ENCODE measurements at places on chromosomes 5 and 9.
A peak's percentile ranks its signal among the peaks of the same experiment; 100 is the strongest.

DNA sequence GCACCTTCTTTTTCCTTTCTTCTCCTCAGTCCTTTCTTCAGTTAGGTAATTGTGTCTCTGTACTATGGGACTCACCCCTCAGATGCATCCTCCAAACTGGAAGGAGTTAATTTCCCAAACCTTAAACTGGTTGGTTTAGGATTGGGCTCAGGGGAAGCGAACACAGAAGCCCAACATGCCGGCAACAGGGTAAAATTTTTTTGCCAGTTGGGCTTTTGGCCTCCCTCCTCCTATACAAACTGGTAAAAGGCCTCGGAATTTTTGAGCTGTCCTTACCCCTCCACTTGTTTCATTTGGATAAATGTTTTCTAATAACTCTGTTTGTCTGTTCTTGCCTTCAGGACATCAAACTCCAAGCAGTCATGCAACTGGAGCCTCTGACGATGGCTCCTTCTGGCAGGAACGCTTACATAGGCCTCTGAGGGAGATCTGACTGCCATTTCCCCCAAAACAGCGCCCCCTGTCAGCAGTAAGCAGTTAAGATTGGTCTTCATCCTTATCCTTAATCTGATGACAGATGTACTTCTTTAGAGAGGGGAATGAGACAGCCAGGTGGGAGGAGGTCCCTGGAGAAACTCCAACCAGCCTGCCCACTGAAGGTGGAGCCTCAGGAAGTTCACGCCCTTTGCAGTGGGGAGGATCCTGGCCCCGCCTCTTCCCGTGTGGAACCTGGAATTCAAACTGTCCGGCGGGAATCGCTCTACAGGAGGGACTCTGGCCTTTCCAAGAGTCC is 57.8 kb upstream of the SPINK5 start:
- DNase-seq, result no peak

DNA sequence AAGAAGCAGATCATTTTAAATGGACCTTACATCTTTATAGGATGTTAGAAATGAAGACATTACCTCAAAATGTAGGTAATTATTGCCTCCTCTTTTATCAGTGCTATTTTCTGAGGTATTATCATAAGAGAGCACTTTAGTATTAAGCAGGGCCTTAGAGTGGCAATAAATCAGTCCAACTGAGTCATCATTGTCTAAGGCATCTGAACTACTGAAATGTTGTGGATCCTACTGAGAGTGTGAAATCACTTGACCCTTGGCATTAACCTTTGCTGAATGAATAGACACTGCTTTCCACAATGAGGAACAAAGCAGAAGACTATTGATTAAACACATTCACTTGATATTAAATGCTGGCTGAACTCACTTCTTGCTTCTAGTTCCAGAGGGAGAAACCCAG is 224.6 kb upstream of the ARRDC3 start:
- no peak for DNase-seq

- DNase-seq, result no peak
Measured at GRCh38 chr9:75233011-75233410, 144.7 kb downstream of the OSTF1 start.

- DNase-seq, result peak; percentile 26
Measured at GRCh38 chr5:172509405-172509781, 55.1 kb upstream of the SH3PXD2B start.

GRCh38 chr5:178413988-178414387 is 176.2 kb downstream of the COL23A1 start:
- no peak for DNase-seq

GRCh38 chr5:40223884-40224402 is 455.8 kb upstream of the PTGER4 start:
- DNase-seq, result no peak

DNA sequence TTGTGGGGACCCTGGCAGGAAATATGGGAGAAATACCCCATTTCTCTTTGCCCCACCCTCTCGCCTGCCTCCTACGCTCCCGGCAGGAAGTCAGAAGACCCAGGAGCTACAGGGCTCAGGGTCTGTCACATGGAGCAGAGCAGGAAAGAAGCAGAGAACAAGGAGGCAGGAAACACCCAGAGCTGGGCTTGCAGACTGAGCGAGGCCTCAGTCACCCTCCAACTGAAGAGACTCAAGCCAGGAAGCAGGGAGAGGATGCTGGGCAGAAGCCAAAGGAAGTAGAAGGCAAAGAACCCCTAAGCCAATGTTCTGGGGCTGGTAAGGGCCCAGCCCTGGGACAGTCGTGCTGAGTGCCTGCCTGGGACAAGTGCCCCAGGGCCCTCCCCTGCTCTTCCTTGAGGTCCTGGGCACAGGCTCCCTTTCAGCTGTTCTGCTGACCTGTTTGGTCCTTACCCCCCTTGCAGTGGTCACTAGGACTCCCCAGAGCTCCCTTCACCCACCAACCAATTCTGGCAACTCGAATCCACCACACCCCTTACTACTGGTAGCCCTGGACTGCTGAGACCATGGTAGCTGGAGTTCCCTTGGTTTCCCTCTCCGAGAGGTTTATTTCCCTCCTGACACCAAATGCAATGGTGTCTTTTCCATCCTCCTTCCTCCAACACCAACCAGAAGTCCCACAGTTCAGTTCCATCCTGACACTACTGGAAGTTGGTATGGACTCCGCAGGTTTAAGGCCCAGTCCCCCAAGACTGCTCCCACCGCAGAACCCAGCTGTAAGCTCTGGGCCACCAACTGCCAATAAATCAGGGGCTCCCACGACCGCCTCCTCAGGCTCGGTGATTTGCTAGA is 157.5 kb downstream of the COL23A1 start:
- peak; percentile 35 for DNase-seq

DNA sequence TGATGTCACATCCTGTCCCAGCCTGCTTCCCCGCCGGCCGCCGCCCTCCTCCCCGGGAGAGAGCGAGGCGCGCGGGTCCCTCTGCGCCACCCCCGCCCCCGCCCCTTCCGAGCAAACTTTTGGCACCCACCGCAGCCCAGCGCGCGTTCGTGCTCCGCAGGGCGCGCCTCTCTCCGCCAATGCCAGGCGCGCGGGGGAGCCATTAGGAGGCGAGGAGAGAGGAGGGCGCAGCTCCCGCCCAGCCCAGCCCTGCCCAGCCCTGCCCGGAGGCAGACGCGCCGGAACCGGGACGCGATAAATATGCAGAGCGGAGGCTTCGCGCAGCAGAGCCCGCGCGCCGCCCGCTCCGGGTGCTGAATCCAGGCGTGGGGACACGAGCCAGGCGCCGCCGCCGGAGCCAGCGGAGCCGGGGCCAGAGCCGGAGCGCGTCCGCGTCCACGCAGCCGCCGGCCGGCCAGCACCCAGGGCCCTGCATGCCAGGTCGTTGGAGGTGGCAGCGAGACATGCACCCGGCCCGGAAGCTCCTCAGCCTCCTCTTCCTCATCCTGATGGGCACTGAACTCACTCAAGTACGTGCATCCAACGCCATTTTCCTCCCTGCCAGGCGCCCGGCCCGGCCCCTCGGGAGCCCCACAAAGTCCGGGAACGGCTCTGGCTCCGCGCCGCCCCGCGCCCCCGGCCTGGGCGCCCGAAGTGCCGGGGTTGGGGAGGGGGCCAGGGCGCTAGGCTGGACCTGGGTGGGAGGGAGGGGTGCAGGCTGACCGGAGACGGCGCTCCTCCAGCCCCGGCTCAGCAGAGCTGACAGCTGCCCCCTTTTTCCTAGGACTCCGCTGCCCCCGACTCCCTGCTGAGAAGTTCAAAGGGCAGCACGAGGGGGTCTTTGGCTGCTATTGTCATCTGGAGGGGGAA is 12.0 kb upstream of the OLFM1 start:
- DNase-seq, result no peak

DNA sequence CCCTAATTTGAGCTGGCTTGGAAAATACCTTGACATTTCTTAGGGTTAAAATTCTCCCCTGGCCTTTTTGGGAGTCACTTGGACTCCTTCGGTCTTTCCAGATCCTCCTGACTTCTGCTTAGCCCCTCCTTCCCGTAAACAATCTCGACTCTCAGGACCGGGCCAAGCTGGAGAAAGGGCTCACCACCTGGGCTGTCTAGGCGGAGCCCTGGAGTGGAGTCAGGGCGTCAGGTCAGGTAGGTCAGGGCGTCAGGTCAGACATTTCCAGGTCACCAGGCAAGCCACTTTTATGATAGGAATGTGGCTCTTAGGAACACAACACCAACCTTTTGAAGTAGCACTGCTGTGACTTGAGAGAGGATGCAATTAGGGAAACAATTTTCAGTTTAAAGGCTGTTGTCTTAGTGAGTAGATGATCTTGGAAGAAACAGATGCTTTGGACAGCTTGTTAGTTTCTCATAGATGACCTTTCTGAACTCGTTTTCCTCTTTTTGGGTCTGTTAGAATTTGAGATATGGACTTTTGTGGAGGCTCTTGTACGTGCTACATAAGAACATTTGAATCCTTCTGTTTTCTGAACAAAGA is 12.8 kb downstream of the OSTF1 start:
- no peak for DNase-seq

- no peak for DNase-seq
Measured at GRCh38 chr9:106976772-106977171, 113.8 kb downstream of the ZNF462 start.

Data from activated CD8-positive, alpha-beta memory T cell treated with anti-CD3 and anti-CD28 coated beads for 24 hours (primary cell).